ENCODE measurements at places on chromosomes 2 and 18. TPM values are rescaled to one million over a fixed set of nuclear protein-coding genes. Genes with fewer than 3 reads are reported as not detected.

Gene RGPD3
- 0.27 TPM for total RNA-seq

DNA sequence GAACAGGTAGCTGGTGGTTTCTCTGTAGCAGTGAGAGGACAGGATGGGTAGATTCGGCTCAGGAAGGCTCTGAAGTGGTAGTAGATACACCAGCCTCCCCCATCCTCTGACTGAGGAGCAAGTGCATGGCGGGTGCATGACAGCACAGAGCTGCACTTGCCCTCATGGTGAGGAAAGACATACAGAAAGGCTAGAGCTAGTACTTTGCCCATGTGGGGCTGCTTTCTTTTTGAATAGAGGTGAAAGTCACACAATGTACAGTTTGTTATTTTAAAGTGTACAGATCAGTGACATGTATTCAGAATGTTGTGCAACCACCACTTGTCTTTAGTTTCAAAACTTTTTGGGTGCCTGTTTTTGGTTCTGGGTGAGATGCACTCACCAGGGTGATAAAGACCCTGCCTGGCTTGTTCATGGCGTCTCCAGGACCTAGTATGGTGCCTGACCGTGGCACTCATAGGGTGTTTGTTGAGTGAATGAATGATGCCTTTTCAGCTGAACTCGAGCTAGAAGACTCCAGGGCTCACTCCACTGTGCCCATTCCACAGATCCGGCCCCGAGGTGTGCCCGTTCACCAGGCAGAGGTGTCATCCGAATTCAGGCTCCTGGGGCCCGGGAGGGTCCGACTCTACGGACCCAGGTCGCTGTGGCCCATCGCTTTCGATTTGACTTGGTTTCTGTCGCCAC is 421 bp upstream of the VAMP5 start:
- no peak for DNase-seq

DNA sequence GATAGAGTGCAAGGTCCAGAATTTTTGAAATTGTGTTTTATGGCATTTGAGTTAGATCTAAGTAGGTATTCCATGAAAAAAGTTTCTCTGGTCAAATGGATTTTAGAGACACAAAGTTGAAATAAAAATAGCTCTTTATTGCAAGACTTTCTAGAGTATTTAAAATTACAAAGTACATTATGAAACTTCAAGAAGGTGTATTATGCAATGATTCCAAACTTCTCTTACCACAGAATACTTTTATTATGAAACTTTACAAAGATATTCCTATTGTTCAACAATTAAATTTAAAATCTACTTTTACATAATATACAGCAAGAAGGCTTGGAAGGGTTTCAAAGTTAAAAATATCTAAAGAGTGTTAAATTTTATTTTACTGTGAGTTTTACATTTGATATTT is 65.9 kb downstream of the CALCRL start:
- no peak for DNase-seq

Gene TNP1
- total RNA-seq: not detected

Gene FTCDNL1
- total RNA-seq: 8.3 TPM

Gene DOCK10
- 30.2 TPM for total RNA-seq

- no peak for DNase-seq
Observed at GRCh38 chr2:168002021-168002553, 245.3 kb downstream of the STK39 start.

GRCh38 chr18:24659827-24660720 is 199.6 kb downstream of the HRH4 start:
- peak; percentile 5 for DNase-seq
